Stimulated activated CD8-positive, alpha-beta memory T cell treated with anti-CD3 and anti-CD28 coated beads, Interleukin-15, amount 100 ng/mL, for 1 hour (primary cell): ENCODE measurements at places on chromosomes 2 and 18.

DNA sequence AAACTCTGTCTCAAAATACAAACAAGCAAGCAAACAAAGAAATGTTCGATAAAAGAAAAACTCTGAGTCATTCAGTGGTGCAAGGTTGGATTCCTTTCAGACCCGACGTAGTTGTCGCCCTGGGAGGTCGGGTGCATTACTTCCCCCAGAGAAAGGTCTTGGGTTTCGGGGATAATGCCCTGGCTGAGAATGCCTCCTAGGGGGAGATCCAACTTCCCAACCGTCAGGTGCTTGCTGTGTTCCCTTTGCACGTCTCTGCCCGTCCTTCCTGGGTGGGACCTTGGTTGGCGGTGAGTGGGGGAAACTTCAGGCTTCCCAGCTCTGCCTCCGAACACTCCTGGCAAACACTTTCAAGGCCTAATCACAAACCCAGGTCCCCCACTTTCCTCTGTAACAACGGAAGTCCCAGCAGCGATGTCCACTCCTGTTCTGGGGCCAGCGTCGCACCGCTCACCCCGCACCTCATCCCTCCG lies 609 bp downstream of the TPGS2 start:
- DNase-seq, result no peak

- no peak for DNase-seq
Observed at GRCh38 chr2:119349289-119349688, 17.3 kb downstream of the C2orf76 start.

DNA sequence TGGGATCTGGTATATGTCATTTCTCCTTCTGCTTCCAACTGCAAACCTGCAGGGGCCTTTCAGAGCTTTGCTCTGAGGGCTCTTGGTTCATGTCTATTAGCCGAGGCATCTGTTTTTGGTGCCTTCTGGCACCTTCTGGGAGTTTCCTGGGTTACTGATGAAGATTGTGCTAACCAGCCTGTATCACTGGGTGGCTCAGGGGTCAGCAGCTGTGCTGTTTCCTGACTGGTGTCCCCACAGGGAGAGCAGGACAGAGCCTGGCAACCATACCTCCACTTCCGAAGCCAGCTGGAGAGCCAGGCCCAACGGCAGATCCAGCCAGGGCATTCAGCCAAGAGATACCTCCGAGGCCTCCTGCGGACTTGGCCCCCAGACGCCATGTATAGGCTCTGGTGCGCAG lies 17.5 kb downstream of the KIAA2012 start:
- no peak for DNase-seq

DNA sequence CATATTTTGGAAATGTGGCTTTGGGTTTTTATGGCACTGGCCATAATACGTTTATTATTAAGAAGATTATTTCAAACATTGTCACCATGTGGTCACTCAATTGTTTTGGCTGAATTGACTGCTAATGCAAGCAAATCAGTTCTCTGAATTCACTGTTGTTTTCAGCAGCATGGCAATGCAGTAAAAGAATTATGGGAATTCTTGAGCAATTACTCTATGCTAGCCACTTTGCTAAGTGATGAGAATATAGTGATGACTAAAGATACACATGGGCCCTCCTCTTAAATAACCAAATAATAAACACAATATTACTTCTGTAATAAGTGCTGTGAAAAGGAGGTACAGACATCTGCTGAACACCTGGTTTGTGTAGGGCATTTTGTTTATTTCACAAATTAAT lies 58.0 kb upstream of the FANCL start:
- no peak for DNase-seq

- DNase-seq, result no peak
Observed at GRCh38 chr18:4808891-4809290, 353.8 kb upstream of the DLGAP1 start.

DNA sequence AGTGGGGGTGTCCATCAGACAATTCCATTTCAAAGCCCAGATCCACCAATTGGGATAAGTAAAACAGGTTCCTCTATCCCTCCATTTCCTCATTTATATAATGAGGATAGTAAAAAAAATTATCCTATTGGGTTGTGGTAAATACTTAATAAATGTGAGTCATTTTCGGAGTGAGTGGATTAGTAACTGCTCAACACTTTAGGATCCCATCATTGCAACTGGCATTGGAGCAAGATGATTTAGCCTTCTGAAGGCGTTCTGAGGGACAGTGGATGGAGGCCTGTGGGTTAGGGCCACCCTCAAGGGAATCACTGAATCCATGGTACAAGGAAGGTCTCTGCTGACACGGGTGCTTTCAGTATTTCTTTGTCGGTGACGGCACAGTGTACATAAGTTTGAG lies 108.6 kb upstream of the FZD7 start:
- no peak for DNase-seq

DNA sequence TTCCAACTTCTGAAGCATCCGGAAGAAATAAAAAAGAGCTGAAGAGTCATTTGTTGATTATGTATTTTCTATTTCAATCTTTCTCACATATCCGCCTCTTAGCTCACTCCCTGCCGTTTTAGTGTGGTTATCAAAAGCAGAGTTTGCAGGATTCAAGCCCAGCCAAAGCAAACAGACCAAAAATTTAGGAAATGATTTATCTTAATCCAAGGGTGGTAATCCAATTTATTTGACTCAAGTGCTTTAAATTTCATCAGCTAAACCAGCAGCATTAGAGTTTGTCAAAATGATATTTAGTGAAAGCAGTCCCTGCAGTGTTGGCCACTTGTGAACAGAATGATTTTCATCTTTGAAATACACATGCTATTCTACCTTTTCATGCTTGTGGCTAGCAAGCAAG lies 129.3 kb upstream of the CCDC68 start:
- DNase-seq, result no peak

DNA sequence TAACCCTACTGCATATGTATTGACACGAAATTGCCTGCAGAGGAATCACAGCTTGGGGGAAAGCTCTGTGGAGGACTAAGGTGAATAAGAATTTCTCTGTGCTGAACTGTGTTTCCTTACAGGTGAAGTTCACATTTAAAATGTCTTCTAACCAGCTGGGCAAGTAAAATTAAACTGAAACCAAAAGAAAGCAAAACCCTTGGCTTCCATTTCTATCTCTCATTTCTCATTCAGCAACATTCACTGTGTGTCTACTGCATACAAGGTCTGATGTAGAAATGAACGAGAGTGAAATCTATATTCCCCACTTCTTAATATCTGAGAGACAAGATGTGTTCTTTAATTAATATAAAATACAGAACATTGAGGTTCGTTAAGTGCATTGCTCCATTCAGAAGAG lies 397.3 kb downstream of the SOX11 start:
- no peak for DNase-seq

DNA sequence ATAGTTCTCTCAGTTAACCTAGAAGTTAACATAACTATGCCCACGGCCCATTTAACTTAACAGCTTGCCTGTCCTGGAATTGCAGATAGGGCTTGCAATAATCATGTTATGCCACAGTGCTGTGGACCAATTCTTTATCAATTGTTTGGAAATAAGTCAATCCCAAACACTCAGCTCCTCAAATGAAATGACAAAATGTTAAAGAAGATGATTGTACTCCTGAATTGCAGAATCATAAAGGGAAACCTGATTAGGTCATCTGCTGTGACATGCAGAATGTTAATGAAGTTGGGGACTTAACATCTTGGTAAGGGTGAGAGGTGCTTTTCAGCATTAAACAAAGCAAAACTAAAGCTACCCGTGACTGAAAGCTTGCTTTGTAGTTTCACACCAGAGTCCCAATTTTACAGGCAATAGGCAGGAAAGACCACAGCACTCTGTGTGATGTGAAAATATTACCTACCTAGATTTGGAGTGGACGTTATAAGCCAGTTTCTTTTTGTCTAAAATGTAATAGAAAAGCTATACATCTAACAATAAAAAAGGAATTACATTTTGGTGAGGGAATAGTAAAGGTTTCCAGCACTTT lies 364.0 kb downstream of the GPD2 start:
- DNase-seq, result no peak

GRCh38 chr18:79600141-79600540 lies 79.5 kb upstream of the CTDP1 start:
- DNase-seq, result no peak

DNA sequence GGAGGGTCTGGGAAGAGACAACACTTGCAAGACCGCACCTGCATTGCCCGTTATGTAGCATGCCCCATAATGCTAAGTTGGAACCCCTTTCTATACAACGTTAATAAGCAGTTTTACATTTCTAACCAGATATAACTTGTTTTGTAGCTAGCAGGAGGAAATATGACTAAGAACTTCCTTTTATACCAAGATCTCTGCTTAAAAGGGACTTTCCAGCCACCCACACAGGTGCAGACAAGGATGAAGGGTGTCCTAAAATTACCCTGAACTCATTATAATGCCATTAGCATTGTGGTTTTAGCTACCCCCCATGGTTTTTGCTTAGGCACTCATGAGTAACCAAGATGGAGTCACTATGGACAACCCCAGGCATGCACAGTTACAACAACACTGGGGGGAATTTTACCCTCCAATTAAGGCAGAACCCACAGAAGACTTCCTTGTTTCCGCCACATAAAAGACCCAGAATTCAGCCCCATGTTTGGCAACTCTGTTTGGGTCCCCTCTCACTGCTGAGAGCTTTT lies 362.8 kb downstream of the CBLN2 start:
- no peak for DNase-seq

DNA sequence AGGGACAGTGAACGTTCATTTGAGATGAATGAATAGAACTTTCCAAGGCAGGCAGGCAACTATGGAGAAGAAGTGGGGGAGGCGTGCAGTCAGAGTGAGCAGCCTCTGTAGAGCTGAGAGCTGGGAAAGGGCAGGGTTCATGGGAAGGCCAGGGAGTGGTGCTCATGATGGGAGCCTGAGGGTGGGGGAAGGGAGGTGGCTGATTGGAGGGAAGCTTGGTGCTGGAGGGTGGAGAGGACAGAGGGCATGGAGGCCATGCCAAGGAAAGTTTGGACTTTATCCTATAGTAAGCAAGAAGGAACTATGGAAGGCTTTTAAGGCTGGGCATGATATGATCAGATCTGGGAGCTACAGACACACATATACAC lies 47.6 kb upstream of the LGALSL start:
- DNase-seq, result no peak

DNA sequence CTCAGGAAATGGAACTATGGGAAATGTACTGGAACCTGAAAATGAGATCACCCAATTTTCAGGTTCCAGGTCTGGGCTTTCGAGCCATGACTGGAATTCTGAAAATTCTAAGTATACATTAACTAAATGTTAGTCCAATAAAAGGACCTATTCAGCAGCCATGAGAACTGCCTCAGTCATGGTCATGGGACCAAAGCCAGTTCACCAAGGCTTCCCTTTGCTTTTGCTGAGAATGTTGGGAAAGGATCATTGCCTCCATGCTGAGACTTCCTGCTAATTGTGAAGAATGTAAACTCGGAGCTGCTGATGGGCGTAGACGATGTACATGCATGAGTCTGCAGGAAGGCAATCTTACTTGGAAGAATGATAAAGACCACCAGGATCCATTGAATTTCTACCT lies 624.4 kb upstream of the SOX11 start:
- no peak for DNase-seq

DNA sequence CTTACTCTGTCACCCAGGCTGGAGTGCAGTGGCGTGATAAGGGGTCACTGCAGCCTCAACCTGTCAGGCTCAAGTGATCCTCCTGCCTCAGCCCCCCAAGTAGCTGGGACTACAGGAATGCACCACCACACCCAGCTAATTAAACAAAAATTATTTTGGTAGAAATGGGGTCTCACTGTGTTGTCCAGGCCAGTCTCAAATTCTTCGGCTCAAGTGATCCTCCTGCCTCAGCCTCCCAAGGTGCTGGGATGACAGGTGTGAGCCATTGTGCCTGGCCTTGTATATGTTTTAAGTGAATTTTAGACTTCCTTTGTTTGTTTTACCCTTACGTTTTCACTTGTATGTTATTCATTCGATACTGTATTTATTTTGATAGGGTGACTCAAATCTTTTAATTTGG lies 34.7 kb upstream of the ITSN2 start:
- DNase-seq, result no peak

DNA sequence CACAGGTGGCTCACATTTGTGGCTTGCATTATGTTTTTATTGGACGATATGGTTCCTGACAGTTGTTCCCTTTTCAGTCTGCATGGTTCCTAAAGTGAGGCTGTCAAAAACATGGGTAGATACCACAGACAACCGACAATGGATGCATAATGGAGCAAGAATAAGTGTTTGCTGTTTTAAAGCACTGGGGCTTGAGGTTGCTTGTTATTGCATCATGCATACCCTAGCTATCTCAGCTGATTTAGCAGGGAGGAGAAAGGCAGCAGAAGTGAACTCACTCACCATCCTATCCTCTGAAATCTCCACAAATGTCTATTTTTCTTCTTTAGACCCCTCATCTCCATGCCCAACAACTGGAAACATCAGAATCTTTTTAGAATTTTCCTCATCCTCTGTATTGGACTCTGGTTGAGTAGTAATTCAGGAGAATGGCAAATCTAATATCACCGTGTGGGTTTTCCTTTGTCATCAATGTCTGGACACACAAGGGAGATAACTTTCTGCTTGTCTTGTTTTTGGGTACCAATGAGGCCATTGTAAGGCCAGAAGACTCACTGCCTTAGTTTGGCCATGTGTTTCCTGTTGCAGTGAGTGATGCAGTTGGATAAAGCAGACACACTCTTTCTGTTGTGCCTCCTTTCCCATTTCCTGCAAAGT lies 46.7 kb downstream of the FBXO48 start:
- no peak for DNase-seq

DNA sequence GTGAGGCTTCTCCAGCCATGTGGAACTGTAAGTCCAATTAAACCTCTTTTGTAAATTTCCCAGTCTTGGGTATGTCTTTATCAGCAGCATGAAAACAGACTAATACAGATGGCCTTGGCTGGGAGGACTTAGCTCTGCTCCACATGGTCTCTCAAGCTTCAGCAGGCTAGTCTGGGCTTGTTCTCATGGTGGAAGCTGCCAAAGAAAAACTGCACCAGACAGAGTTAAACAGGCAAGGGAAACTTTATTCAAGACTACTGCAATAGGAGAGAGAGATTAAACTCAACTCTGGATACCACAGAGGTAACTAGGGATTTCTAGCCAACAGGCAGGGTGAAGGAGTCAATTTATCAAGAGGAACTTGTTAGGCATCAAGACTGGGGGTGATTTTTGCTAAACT lies 142.1 kb downstream of the CABLES1 start:
- DNase-seq, result no peak

- DNase-seq, result no peak
Observed at GRCh38 chr18:55997151-55997561, 409.2 kb upstream of the TCF4 start.

GRCh38 chr2:3177891-3178577 lies 199.6 kb downstream of the EIPR1 start:
- DNase-seq, result no peak

DNA sequence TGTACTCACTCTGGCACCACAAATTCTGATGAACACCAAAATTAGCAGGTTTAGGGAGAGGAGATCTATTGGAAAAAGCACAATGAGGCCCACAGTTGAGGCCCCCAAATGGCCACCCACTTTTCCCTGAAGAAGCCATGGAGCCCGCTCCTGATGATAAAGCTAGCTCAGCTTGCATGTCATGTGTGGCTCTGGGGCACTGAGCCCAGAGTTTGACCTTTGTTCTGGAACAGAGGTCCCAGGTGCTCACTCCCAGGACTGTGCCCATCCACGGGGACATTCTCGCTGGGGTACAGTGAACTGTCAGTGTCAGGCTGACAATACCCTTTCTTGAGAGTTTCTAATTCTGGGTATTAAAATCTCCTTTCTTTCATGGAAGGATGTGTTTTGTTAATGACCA lies 36.2 kb downstream of the XDH start:
- no peak for DNase-seq
